GM12891 (cell line): ENCODE measurements at places on chromosomes 2 and 18.

DNA sequence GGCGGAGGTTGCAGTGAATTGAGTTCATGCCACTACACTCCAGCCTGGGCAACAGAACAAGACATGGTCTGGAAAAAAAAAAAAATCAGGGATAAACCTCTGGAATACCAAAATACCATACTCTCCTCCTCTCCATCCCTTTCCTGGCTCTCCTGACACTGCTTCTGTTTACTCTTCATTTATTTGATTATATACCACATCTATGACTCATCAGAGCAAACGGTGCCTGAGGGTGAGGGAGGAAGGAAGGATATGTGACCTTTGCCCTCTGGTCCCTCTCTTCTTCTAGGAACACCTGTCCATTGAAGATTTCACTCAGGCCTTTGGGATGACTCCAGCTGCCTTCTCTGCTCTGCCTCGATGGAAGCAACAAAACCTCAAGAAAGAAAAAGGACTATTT is 30.0 kb downstream of the VIL1 start:
- no peak for DNase-seq

DNA sequence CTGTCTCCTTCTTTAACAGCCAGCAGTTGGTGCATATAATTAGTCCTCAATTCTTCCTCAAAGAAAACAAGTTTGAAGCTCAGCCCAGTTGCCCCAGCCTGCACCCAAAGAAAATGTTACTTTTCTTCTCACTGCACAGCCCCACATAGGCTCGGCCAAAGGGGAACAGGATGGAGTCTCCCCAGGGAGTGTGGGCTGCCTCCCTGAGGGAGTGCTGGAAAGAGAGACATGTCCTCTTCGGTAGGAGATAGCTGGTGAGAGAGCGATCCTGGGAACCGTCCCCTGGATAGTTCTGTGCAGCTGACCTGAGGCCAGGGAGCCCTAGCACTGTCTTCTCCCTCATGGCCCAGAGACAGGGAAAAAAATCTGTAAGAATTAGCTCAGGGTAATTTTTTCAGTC is 37.9 kb upstream of the CD207 start:
- DNase-seq = no peak

DNA sequence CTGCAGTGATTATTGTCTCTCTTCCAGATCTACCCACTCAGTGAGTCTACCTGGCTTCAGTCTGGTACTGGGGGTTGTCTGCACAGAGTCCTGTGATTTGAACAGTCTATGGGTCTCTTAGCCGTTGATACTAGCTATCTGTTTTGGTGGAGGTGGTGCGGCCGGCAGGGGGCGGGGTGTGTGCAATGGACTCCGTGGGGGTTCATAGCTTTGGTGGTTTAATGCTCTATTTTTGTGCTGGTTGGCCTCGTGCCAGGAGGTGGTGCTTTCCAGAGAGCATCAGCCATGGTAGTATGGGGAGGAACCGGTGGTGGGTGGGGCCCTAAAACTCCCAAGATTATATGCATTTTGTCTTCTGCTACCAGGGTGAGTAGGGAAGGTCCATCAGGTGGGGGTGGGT is 1120.1 kb upstream of the FAM98A start:
- no peak for DNase-seq

DNA sequence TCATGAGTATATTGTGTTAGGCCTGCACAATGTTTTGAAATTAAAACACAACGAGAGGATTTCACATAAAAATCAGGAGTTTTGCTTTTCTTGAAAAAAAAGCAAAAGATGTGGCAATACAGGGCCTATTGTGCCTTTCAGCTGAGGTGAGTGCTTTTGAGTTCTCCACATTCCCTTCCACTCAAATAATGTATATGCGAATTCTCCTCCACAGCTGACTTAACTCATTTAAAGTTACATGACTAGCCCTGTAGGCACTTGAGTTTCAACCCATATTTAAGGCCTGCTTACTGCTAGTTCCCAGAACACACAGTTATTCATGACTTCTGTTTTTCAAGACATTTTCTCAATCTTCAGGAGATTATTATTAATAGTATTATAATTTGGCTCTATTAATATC is 353.1 kb downstream of the NUP35 start:
- DNase-seq = no peak

- DNase-seq = no peak
Measured at GRCh38 chr2:128380061-128380889, 61.6 kb upstream of the HS6ST1 start.
